CD14-positive monocyte (primary cell): ENCODE measurements at places on chromosomes 7 and 10.

GRCh38 chr7:78261302-78261701, 462.7 kb downstream of the PHTF2 start:
- no peak for DNase-seq

DNA sequence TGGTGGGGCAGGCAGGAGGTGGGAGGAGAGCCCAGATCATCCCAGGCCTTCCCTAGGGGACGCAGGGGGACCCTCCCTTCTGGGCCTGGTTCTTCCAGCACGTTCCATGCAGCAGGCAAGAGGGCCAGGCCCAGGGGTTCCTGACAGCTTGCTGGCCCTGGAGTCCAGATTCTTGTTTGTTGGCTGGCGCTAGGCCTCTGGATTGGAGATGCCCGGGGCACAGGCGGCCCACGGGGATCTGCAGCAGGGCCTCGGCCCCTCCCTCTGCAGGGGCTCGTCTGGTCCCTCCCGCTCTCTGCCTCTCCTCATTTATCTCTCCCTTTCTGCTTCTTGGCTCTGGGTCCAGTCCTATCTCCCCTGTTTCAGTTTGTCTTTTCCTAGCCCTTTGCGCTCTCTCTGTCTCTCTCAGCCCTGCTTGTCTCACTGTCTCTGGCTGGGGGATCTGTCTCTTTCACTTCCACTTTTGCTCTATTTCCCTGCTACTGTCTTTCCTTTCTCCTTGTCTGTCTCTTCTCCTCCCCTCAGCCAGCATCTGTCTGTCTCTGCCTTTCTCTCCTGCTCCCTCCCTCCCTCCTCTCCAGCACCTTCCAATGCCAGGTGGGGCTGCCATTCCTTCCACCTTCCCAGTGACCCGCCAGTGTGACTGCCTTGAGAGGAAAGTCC, 1.1 kb upstream of the AQP1 start:
- no peak for DNase-seq

DNA sequence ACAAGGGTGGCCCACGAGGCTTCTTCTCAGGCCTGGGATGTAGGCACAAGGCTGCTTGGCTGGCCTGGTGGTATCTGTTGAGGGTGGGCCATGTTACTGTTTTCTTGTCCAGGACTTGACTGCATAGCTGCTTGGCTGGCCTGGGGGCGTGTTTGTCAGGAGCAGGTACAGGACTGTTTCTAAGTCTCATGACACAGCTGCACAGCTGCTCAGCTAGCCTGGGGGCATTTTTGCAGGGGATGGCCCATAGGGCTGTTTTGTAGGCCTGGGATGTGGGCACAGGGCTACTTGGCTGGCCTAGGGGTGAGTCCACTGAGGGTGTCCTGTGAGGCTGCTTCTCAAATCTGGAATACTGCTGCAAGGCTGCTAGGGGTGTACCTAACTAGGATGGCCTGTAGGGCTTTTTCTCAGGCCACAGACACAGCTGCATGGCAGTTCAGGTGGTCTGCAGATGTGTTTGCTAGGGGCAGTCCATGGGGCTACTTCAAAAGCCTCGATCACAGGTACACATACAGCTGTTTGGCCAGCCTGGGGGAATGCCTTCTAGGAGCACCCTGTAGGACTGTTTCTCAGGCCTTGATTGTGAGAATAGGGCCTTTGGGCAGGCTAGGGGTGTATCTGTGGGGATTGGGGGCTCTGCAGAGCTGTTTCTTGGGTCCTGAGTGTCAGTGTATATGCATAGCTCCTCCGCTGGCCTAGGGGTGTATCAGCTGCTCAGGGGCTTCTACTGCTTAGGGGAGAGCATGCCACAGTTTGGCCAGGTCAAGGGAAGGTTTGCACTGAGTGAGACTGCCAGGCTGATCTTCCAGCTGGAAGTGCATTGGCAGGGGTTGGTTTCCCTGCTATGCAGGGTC, 26.6 kb upstream of the PLA2G12B start:
- no peak for DNase-seq

DNA sequence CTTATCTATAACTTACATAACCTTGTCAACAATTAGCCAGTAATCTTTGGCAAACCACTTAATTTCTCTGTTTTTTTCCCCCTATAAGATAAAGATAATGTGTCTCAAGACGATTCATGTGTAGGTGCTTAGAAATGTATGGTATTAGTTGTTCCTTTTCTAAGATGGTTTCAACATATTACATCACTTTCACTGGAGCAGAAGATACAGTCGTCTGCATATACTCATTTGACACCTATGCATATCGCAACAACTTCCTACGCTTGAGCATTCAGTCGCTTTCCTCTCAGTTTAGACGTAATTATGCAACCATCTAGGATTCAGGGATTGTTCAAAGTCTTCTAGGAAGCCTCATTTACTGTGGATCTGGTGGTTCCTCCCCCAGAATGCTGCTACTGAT, 396.7 kb downstream of the PHTF2 start:
- DNase-seq: no peak

GRCh38 chr10:132136689-132137088, 50.1 kb upstream of the DPYSL4 start:
- DNase-seq: no peak

- DNase-seq: no peak
Observed at GRCh38 chr10:10687751-10688150, 329.9 kb upstream of the CELF2 start.

- DNase-seq: no peak
Observed at GRCh38 chr7:10803720-10804119, 170.0 kb upstream of the PHF14 start.

GRCh38 chr10:132444877-132445351, 47.9 kb downstream of the PWWP2B start:
- no peak for DNase-seq
